CD4-positive, alpha-beta T cell treated with Interleukin-17A for 1 hour (primary cell): ENCODE measurements at places on chromosomes 4 and X.

DNA sequence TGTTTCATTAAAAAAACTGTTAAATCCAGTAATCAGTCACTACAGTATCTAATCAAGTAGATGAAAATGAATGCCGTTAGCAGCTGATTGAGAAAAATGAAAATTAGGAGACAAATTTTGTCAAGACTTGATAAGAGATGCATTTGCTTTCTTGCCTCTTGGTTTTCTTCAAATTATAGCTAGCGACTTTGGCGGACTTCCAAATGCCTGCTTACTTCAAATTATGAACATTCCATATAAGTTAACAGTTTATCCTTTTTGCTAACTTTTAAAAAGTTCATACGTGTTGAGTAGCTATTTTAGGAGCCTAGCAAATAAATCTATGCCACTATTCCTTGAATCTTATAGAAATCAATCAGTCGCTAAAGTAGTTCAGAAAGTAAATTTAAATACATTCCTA is 58.8 kb downstream of the PPP4R3C start:
- DNase-seq = no peak

DNA sequence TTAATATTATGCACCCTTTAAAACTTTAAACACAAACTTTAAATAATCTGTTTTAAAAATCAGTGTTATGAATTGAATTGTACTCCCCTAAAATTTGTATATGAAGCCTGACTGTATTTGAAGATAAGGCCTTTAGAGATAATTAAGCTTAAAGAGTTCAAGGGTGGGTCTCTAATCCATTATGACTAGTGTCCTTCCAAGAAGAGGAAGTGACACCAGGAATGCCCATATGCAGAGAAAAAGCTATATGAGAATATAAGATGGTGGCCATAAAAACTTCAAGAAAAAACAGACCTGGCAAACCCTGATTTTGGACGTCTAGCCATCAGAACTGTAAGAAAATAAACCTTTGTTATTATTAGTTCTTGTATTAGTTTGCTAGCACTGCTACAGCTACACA is 29.0 kb downstream of the UGT2A2 start:
- no peak for DNase-seq

GRCh38 chr4:53037892-53038291 is 175.8 kb downstream of the RASL11B start:
- DNase-seq = no peak

- DNase-seq = no peak
Measured at GRCh38 chr4:140238351-140239056, 84.5 kb upstream of the MAML3 start.

GRCh38 chrX:47831788-47832187 is 4.9 kb upstream of the ZNF81 start:
- DNase-seq = peak; percentile 66

DNA sequence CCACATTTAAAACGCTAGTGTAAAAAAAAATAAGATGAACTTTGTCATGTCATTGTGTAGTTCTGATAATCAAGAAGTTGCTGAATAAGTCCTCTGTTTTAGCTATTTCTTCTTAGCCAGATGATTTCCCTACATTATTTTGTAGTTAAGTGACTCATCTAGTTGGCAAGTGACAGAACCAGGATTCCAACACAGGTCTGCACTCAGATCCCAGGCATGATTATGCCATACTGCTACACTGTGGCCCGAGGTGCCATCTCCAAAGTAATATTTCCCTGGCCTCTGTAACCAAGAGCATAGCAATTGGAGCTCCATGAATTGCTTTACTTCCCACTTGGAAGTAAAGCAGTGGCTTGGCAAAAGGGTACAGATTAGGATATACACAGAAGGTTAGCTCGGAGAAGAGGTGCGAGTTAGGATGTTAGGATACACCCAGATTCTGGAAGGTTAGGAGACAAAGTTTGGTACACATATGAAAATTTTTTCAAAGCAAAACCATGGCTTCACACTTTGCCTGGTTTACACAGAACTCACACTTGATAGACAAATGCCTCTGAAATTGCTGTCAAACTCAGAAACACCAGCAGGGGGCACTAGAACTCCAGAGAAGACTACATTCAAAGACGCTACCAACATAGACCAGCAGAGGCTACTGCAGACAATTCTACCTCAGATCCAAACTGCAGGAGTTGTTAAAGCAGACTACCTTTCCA is 41.4 kb downstream of the SRPX2 start:
- peak; percentile 70 for DNase-seq

- no peak for DNase-seq
Measured at GRCh38 chr4:187883049-187883448, 112.5 kb upstream of the ZFP42 start.

DNA sequence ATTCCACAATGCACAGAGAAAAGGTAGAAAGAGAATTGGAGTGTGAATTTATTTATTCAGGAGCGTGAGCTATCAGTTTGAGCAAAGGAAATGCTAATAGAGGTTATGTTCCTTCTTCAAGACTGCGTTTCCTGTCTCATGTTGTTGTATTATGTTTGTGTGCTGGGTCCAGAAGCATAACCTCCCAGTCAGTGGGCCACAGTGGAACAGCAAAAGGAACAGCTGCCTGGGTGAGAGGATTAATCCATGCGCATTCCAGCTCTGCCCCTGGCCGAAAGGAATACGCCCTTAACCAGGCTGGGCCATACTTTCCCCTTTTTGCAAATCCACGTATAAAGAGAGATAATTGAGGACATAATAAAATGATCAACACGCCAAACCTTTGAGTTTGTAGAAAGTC is 32.4 kb upstream of the ARX start:
- DNase-seq = no peak

- no peak for DNase-seq
Measured at GRCh38 chr4:134539729-134540231, 338.2 kb upstream of the PABPC4L start.

GRCh38 chr4:42672359-42673081 is 15.6 kb upstream of the ATP8A1 start:
- DNase-seq = no peak

- DNase-seq = no peak
Measured at GRCh38 chr4:118081434-118081833, 47.1 kb downstream of the NDST3 start.

DNA sequence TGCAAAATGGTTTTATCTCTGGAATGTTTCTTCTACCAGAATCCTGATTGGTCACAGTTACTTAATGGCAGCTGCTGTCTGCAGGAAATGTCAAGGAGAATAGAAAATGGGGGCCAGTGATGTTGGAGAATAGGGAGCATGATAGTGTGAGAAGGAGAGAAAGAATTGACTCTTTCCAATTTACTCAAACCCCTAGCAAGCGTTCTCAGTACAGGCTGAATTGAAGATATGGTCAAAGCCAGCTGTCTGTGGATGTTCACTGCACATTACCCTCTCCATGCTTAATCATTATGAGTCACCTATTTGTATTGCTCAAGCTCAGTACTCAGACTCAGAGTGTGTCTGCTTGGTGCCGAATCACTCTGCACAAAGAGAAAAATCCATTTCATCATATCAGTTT is 57.8 kb upstream of the FAM47B start:
- no peak for DNase-seq

- no peak for DNase-seq
Measured at GRCh38 chrX:150227873-150228410, 135.2 kb upstream of the MAMLD1 start.
